Neural progenitor cell (in vitro differentiated cells): ENCODE measurements at places on chromosomes 2 and 18. TPM values are rescaled to one million over a fixed set of nuclear protein-coding genes. Genes with fewer than 3 reads are reported as not detected.

Gene IFIH1
- 0.09 and 0.79 TPM in 2 replicates for total RNA-seq

Gene DPP4
- total RNA-seq, result 0.12 and 0.49 TPM in 2 replicates

Gene SPHKAP
- 0.06 TPM in 1 of 2 replicates, not detected in the other for total RNA-seq

Gene IL37
- 0.93 TPM in 1 of 2 replicates, not detected in the other for total RNA-seq

Gene ACTR2
- total RNA-seq, result 84.6 and 124 TPM in 2 replicates

Gene RAB17
- total RNA-seq, result 0.43 TPM in 1 of 2 replicates, not detected in the other
